ENCODE measurements at places on chromosomes 3 and 15.

DNA sequence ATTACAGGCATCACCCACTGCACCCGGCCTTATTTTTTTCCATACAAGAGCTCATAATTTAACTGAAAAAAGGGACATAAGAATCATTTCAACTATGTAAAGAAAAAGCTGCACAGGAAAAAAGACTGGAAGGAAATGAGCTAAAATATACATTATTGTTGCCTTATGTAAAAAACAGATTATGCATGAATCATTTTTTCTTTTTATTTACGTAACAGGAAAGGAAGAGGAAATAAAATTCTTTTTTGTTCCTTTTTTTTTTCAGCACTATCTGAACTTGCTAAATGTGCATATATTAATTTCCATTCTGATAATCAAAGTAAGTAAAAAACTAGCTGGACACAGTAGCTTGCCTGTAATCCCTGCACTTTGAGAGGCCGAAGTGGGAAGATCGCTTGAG lies 12.1 kb downstream of the KIF9 start:
- DNase-seq, result no peak

GRCh38 chr3:55637906-55638638 lies 151.0 kb upstream of the WNT5A start:
- DNase-seq, result no peak

DNA sequence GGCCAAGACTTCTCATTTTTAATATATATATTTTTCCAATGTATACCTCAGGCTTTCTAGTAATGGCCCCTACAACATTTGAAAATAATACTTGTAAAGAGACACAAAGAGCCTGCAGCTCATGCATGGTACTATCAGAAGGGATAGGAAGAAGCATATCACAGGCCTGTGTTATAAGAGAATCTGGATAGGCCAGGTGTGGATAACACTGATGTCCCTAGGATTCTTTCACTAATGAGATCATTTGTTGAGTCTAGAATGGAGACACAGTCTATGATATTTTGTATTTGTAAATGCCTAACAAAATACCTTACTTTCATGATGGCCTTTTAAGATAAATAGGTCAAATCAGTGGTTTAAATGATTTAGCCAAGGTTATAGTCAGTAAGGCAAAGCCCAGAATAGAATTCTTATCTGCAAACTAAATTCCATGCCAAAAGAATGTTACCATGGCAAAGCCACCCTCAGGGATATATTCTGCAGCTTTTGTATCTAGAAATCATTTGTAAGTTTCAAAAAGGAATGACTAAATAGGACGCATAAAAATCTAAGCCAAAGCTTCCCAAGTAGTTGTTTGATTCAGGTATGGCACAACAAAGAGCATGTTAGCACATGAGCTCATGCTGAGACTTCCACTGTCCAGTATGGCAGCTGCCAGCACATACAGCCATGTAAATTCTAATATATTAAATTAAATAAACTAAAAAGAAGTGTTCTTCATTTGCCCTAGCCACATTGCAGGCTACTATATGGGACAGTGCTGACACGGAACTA lies 10.0 kb downstream of the DCP1A start:
- DNase-seq, result no peak

DNA sequence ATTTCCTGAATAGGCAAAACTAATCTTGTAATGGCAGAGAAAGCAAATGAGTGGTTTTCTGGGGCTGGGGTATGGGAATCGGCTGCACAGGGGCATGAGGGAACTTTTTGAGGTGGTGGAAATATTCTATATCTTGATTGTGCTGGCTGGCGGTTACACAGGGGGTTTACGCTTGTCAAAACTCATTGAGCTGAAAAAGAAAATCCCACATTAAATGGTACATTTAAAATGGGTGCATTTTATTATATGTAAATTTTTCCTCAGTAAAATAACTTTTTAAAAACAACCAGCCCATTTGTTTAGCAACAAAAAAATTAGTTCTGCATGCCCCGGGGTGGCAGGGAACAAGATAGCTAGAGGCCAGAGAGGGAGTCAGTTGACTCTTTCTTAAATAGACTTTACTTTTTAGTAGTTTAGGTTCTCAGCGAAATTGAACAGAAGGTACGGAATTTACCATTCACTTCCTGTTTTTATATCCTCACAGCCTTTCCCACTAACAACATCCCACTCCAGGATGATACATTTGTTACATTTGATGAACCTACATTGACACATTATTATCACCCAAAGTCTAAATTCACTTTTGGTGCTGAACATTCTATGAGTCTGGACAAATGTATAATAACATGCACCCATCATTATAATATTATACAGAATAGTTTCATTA lies 41.2 kb upstream of the BCL2A1 start:
- DNase-seq, result no peak

GRCh38 chr15:81056304-81056703 lies 55.6 kb downstream of the TLNRD1 start:
- DNase-seq, result no peak

DNA sequence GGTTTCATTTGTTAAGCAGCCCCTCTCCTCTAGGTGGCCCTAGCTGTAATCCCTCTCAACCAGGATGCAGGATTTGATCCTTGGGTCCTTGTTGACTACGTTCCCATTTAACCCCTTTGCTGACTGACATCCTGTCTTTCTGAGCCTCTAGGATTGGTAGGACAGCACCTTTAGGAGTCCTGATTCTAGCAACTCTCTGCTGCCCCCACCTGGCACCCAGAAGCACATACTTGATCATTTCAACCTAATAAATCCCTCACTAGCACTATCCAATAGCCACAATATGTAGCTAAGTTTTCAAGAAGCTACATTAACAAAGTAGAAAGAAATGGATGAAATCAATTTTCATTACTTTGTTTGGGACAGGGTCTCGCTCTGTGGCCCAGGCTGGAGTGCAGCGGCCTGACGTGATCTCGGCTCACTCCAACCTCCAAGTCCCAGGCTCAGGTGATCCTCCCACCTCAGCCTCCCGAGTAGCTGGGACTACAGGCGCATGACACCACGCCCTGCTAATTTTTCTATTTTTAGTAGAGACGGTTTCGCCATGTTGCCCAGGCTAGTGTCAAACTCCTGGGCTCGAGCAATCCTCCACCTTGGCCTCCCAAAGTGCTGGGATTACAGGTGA lies 28.3 kb downstream of the RSL24D1 start:
- DNase-seq, result peak; percentile 69

DNA sequence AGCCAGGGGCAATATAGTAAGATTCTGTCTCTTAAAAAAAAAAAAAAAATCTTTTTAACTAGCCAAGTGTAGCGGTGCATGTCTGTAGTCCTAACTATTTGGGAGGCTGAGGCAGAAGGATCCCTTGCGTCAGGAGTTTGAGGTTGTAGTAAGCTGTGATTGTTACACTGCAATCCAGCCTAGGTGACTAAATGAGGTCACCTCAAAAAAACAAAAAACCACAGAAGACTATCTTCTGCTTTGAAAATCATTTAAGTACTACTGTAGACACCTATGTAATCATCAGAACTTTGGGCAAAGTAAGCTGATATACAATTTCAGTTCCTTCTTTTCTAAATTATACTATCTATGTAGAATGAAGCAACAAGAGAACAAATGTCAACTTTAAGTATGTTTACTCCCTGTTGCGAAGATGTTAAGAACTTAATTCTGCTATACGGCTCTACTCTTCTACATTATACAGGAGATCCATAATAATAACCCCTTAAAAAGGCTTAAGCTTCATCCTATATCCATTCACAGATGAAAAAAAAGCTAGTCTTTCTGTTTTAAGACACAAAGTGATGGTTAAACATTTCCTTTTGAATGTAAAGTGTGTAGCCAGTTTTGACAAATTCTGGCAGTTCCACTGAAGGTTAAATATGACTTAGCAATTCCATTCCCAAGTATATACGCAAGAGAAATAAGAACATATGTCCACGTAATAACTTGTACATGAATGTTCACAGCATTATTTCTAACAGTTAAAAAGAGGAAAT lies 15.2 kb downstream of the DAZL start:
- peak; percentile 42 for DNase-seq

DNA sequence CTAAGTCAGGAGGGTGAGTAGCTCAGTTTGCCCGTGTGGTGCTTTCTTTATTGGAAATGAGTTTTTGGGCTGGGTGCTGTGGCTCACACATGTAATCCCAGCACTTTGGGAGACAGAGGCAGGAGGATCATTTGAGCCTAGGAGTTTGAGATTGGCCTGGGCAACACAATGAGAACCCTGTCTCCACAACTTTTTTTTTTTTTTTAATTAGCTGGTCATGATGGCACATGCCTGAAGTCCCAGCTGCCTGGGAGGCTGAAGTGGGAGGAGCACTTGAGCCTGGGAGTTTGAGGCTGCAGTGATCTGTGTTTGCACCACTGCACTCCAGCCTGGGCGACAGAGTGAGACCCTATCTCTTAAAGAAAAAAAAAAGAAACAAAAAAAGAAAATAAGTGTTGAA lies 174.9 kb downstream of the NSMCE3 start:
- DNase-seq, result no peak

DNA sequence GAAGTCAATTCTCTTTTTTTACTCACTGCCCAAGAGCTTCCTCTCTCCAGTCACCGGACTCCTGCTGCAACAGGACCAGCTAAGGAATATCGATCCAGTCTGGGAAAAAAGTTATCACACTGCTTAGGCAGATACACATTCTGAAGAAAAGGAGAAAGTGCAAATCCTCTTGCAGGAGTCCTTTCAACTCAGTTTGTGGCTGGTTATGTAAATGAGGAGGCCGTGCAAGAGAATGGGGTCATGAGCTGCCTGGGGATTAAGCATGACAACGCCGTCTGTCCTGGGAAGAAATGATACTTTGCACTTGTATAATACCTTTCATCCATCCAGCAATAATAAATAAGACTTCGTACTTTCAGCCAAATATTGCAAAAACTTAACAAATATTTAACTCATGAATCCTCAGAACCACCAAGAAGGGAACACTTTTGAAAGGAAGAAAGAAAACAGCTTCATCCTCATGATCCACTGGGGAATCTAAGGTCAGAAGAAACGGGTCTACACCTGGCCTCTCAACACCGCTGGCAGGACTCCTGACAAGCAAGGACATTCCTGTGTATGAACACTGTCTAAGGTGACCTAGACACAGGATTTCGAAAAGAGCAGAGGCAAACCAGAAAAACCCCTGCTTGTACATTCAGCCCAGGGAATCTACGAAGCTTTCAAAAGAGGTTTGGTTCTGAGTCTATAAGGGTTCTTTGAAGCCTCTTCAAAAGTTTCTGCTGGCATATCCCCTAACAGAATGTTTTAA lies 13.1 kb upstream of the WWTR1 start:
- DNase-seq, result no peak

DNA sequence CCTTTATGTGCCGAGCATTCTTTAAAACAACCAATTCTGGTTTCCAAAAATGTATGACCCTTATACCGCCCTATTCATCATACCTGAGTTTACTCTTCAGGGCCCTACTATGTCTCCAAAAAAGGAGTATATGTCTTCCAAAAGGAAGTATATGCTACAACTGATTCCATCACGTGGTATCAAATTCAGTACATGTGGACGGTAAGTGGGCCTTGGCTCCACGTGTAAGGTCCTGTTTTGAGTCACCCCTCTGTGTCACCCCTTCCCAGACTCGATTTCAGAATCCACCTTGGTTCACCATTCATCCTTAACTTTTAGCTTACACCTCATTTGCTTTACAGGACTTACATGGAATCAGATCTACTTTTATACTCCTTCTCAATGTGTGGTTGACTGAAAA lies 37.8 kb downstream of the ABHD2 start:
- peak; percentile 42 for DNase-seq

DNA sequence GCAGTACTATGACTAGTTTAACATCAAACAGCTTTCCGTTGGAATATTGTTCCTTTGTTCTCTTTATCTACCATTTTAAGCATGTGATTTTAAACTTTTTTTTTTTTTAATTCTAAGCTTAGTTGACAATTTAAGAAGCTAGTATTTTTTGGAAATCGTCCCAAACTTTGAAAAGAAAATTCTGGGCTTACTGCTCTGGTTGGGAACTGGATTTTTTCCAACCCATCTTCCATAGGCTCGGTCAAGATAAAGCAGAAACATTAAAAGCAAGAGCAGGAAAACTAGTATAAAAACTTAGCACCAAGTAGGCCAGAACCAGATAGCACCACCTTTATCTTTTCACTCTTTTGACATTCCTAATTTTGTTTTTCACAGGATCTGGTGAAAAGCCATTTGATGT lies 49.9 kb downstream of the TSC22D2 start:
- no peak for DNase-seq

- DNase-seq, result no peak
Measured at GRCh38 chr15:89230277-89230676, 8.9 kb upstream of the RLBP1 start.

GRCh38 chr3:130932979-130933378 lies 39.1 kb downstream of the ATP2C1 start:
- no peak for DNase-seq

DNA sequence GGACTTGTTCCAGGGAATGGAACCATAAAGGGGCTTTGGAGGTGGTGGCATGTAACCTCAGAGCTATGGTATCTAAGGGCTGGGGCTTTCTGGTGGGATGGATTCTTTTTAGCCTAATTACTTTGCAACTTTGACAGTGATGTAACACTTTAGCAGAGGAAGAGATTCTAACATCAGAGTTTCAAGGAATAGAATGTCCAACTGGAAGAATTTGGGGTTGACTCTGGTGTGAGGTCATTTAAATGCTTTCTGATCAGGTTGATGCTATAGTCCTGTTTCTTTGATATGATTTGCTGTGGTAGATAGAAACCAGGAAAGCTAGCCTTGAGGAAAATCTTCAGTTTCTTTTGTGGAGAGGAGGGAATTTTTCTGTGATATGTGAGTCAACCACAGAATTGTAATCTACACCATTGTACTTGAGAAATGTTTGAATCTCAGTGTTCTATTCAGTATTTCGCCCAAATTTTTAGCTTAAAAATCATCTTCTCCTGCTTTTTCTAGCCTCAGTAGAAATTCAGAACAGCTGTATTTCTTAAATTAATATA lies 40.0 kb downstream of the ATP2C1 start:
- no peak for DNase-seq

GRCh38 chr15:66614951-66615760 lies 49.4 kb upstream of the LCTL start:
- no peak for DNase-seq

DNA sequence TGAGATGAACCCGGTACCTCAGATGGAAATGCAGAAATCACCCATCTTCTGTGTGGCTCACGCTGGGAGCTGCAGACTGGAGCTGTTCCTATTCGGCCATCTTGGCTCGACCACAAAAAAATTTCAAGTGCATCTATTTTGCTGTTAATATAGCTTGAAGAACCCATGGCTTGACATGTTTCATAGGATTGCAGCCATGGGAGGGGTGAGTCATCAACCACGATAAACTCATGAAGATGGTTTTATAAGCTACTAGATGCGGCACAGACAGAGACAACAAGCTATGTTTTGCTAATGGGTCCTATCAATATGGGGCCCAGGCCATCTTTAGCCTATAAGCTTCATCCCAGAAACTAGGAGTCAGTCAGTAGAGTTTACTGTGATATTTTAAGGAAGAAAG lies 100.4 kb upstream of the PHLDB2 start:
- DNase-seq, result no peak

GRCh38 chr15:39720621-39721611 lies 61.7 kb downstream of the FSIP1 start:
- DNase-seq, result no peak

Measured in activated CD4-positive, alpha-beta T cell treated with anti-CD3 and anti-CD28 coated beads, Interleukin-2, Interleukin-6, amounts not matched to agents 100 ng/mL and 50 ng/mL, durations not matched to agents 16 hours and 8 hours (primary cell).